T-helper 1 cell (primary cell): ENCODE measurements at places on chromosomes 12 and 14.

DNA sequence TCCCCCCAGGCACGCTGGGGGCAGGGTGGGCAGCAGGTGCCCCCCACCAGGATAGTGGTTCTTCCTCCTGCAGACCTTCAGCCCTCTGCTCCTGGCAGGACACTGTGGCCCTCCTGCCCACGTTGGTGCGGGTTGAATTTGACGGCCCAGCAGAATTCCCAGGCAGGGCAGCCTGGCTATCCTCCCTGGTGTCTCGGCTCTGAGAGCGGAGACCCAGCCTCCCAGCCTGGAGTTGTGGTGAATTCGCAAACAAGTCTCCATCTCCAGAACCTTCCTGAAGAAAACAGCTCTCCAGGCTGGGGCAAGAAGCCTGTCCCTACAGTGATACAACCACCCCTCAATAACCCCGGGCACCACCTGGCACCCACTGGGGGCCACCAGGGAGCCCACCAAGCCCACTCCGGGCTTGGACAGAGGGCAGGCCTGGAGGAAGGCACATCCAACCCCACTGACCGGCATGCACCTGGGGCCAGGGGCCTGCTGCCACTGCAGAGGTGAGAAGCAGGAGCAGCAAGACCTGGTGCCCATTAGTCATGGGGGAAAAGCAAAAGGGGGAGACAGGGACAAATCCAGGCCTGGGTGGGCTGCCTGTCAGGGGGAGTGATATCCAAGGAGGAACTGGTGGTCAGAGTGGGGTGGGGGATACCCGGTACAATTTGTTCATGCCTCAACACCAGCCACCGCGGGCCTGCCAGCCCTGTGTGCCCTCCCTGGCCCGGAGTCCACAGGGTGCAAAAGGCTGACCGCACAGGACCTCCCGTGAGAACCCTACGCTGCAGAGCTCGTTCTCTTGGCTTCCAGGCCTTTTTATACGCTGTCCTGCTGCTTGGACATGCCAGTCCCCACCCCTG is 3.6 kb downstream of the ANKRD9 start:
- DNase-seq = no peak

DNA sequence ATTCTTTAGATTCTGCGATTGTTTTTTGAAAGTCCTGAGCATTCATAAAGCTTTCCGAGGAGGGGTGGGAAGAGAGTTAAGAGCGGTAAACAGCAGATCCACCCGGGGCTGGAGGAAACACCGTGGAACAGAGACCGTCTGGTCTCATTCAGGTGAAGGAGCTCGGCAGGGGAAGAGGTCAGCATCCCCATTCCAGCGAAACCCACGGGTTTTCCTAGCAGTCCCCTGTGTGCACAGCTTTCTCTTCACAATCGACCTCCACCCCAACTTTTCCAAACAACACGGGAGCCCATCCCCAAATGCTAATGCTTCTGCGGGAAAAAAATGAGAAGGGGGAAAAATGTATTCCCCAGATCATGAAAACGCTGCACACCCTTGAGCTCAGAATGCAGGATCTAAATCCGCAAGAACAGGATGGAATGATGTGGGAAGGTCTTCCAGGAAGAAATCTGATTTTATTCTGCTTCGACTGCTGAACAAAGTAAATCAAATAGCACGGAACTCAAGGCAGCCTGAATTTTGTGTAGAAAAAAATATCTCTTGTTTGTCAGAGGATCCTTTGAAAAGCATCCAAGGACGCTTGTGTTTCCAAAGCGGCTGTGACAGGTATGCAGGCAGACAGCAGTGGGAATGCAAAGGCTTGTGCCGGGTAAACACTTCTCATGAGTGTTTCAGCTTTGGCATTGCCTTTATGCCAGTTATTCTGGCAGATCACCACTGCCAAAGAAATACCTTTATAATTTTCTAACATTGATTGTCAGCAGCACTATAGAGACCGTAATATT is 128.8 kb downstream of the NDUFA12 start:
- no peak for DNase-seq

GRCh38 chr14:100495917-100496316 is 91.3 kb downstream of the BEGAIN start:
- no peak for DNase-seq

- no peak for DNase-seq
Measured at GRCh38 chr12:17381211-17381610, 708.8 kb downstream of the RERGL start.

- no peak for DNase-seq
Measured at GRCh38 chr12:79057540-79057939, 193.0 kb downstream of the SYT1 start.

DNA sequence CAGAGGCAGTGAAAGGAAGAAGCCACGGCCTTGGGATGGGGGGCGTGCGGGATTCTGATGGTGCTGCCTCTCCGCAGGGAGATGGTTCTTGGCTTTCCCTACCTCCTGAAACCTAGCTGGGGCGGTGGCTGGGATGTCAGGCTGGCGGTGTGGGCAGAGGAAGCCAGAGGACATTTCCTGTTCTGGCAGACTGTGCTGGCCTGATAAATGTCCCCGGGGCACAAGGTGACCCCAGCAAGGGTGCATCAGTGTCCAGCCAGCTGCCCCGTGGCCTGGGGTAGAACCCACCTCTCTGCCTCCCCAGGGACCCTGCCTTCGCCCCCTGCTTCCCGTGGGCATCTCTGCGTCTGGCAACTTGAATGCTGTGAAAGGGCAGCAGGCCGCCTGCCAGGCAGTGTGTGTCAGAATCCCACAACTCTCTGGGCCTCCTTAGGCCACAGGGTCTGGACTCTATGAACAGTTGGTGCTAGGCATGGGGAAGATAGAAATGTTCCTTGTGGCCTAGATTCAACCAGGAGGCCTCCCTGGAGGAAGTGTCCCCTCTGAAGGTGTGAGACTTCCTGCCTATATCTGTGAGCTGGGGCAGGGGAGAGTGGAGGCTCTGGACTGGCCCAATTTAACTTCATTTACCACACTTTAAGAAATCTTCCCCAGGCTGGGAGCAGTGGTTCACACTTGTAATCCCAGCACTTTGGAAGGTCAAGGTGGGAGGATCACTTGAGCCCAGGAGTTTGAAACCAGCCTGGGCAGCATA is 4.9 kb downstream of the SH2B3 start:
- no peak for DNase-seq

- DNase-seq = no peak
Measured at GRCh38 chr14:68232300-68233055, 412.9 kb downstream of the RAD51B start.

GRCh38 chr14:34147461-34147860 is 196.6 kb upstream of the EGLN3 start:
- no peak for DNase-seq

- peak; percentile 5 for DNase-seq
Measured at GRCh38 chr12:90102957-90103652, 394.5 kb upstream of the ATP2B1 start.

DNA sequence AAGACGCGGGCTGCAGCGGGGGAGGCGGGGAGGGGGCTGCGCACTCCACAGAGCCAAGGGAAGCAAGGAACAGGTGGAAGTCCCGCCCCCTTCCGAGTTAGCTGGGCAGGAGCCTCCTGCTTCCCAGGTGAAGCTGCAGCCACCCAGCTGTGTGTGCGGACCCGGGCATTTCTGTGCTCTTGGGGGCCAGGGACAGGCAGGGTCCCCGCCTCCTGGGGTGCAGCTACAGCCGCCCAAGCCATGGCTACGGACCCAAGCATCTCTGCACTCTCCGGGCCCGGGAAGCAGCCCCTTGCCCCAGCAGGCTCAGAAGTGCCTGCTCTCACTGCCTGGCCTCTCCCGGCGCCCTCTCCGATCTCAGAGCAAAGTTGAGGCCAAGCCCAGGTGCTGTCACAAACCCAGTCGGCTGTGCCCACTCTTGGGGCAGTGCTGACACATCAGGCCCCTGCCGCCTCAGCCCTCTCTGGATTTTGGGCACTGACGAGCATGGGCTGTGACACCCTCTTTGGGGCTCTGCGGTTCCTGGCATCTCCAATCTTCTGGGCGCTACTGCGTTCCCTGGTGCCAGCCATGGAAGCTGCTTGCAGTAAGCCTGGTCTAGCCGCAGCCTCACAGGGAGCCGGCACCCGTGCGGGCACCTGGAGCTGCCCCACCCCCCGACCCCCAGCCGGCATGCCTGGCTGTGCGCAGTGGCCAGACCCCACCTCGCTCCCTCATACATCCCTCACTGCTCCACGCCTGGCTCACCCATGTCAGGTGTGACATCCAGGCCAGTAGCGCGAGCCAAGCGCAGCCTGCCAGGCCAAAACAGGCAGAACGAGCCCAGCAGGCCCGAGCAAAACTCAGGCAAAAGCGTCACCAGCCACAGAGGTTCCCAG is 8.5 kb upstream of the MGAT4C start:
- peak; percentile 4 for DNase-seq

DNA sequence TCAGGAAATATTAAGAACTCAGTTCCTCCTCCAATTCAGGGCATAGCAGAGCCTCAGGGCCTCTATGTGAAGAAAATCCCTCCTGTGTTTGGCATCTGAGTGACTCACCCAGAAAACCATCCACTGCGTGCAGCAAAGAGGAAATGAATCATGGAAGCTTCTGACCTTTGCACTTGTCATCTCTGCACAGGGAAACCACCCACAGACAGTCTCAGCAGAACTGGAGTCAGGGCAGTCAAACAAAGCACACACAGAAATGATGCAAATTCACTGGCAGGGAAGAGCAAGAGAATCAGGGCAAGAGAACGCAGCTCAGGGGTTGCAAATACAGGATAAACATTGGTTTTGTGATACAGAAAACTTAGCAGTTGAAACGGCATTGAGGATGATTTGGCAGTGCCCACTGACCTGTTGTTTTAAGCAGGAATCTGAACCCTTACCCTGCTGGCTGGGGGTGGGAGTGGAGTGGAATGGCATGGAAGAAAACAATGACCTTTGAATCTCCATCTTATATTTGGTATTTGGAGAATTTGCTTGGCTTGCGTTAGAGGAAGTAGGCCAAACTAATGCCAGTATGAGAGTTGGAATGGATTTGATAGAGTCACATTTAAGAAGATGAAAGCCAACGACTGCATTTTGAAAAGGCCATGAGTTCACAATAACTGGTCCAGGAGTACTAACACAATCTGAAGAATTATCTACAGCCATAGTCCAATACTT is 53.5 kb downstream of the PHLDA1 start:
- peak; percentile 35 for DNase-seq

DNA sequence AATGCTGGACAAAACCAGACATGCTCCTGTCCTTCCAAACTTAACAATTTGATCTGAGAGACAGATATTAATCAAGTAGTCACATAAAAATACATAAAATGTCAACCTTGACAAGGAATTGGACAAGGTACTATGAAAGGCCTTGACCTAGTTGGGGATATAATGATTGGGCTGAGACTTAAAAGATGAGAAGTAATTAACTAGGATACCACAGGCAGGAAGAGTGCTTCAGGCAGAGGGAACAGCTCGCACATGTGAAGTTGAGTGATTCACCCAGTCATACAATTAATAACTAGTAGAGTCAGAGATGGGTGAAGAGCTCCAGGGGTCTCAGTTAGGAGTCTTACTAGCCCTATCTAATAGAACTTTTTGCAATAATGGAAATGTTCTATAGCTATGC is 259.5 kb downstream of the MSRB3 start:
- no peak for DNase-seq

- no peak for DNase-seq
Measured at GRCh38 chr12:119685375-119685774, 17.4 kb downstream of the PRKAB1 start.

DNA sequence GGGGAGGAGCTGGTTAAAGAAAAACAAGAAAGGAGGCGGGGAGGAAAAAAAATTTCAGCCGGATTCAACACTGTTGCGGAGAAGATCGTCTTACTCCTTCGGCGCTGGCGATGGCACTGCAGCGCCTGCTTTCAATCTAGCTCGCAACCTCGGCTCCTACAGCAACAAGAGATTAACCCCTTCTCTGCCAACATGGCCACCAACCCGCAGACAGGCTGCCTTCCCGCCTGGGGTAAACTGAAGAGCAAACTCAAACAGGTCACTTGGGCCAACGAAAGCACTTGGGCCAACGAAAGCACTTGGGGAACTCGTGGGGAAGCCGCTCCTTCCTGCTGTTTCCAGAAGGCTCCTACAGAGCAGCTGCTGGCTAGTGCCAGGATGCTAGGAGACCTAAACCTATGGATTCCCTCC is 73.7 kb downstream of the CIT start:
- no peak for DNase-seq

DNA sequence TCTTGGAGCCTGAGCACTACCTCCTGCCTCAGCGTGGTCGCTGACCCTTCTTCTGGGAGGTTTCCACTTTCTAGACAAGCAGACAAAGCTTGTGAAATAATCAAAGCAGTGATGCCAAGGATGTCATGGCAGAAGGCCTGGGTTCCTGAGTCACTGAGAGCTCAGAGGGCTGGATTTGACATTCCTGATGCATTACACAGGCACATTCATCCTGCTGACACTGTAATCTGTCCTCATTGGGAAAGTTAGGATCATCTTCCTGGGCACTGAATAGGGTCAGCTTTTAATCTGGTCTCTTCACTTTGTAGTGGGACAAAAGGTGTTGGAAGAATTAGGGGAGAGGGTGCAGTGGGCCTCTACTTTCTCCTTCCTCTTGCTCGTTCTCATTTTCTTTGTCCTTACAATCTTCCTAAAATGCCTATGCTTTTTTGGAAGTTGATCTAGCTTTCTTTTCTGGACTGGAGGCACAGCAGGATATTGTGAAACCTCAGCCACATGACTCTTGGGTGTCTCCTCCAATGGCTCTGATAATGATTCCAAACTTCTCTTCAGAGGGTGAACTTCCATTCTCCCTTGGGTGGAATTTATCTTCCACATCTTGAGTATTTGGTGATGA is 29.6 kb downstream of the EEA1 start:
- no peak for DNase-seq

DNA sequence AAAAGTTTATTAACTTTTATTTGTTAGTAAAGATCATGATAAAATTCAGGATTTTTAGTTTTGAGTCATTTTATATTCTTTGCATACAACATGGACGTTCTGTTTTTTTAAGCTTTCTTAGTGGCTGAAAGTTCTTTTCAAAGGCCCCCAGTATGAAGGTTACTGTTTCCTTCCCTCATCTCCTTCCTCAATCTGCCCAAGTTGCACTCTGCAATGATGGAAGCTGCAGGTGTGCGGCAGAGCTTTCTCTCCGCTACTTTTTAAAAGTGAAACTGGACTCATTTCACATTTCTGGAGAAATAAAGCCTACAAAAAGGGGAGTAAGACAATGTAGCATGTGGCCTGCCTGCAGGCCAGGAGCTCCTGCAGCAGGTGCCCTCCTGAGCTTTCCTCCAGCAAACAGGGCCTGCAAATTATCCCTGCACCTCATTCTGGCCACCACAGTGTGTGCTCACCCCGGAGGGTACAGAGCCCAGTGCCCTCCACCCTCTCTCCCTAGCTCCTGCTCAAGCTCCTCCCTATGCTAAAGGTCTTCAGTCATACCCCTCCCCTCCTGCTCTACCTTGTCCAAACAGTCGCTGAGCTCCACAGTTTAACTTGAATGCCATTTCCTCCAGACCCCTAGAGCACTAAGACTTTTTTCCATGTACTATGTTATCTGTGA is 78.9 kb downstream of the SETD3 start:
- no peak for DNase-seq

- DNase-seq = no peak
Measured at GRCh38 chr12:79692860-79693577, 2.3 kb upstream of the PAWR start.

GRCh38 chr12:29451888-29452287 is 45.6 kb downstream of the OVCH1 start:
- DNase-seq = no peak

GRCh38 chr14:94833633-94834032 is 63.7 kb upstream of the GSC start:
- no peak for DNase-seq

- DNase-seq = no peak
Measured at GRCh38 chr12:131102991-131103668, 149.4 kb downstream of the ADGRD1 start.

- DNase-seq = no peak
Measured at GRCh38 chr12:93802698-93803423, 125.7 kb downstream of the CRADD start.

- DNase-seq = no peak
Measured at GRCh38 chr14:42683707-42684106, 1077.0 kb downstream of the LRFN5 start.

- no peak for DNase-seq
Measured at GRCh38 chr12:3127832-3128231, 50.7 kb downstream of the TSPAN9 start.
